ENCODE measurements at places on chromosomes 1 and 21.

DNA sequence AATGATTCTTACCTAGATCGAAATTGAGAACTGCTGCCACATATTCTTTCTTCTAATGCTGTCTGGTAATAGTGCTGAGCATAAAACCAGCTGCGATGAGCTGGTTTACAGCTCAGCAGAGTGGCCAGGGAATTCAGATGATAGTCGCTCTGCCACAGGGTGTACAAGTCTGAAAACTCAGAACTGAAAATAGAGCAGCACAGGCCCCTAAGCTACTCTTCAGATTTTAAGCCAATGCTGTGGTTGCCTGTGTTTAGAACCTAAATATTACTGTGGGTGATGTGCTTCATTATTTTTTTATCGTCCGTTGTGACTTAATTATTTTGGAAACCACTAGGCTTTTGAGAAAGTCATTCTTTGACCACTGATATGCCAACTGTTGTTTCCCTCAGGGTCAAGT is 152.0 kb downstream of the ADGRL4 start:
- DNase-seq: no peak

DNA sequence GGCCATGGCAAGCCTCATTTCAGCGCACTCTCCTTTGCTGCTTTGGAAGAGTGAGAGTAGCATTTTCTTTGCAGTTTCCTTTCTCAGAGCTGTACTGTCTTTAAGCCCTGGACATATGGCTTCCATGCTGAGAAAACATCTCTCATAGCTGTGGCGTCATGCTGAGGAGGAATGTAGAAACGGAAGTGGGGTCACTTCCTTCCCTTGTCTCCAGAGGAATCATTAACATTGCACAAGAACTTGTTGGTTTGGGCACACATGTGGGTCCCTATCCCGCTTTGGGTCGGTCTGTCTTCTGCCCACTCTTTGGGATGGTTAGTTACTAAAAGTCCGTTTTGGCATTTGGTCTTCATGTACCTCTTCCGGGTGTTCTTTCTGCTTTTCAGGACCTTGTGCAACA is 5.6 kb downstream of the MFN2 start:
- DNase-seq: no peak

DNA sequence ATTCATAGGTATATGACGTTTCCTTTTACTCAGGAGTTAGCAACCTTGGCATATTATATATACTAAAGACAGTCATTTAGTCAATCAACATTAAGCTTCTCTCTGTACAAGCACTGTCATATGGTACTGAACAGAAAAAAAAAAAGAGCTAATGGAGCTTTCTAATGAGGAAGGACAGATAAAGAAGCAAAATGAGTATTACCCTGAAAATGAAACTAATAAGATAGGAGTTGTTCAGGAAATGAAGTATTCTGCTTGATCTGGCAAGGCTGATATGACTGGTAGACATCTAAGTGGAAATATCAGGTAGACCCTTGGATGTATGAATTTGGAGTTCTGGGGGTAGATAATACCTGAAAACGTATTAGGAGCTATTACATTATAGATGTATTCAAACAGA is 4.3 kb upstream of the IKBKE start:
- DNase-seq: peak; percentile 32

DNA sequence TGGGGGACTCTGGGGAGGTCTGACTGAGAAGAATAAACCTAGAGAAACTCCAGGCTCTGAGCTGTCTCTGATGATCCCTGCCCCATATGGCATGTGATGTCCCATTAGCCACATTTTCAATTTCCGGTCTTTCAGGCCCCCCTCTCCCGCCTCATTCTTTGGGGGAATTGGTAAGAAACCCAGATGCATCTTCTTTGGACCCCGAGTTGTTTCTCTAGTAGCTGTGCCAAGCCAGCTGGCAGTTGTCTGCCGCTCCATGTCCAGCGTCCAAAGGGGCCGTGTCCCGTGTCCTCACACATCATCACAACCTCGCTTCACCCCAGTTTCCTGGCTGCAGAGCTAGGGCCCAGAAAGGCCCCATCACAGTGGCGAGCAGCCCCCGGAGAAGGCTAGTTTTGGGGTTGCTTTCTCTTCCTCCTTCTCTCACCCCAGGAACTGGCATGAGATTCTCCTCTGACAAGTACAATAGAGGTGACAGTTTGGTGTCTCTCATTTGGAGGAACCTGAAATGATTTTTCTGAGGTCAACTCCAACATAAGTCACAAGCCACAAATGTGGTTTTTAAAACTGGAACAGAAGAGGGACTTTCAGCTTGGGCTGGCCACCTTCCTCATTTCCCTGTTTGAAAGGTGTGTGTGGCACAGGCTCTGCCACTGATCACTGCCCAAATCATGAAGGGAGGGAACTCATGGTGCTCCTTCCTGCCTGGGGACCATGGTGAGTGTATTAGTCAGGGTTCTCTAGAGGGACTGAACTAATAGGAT is 6.4 kb upstream of the GPR157 start:
- no peak for DNase-seq

DNA sequence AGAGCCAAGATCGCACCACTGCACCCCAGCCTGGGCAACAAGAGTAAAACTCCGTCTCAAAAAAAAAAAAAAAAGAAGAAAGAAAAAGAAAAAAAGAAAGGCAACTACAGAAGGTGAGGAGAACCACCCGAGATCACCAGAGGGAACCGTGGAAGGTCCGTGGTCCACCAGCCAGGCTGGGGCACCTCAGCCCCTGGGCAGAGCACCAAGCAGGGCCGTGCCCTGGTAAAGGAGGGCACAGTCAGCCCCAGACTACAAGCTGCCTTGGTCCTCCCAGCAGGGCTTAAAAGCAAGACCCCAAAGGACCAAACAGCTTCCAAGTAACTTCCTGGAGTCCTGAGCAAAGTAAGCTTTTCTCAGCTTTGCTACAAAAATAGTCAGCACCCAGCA is 8.8 kb upstream of the SAMD11 start:
- DNase-seq: no peak

DNA sequence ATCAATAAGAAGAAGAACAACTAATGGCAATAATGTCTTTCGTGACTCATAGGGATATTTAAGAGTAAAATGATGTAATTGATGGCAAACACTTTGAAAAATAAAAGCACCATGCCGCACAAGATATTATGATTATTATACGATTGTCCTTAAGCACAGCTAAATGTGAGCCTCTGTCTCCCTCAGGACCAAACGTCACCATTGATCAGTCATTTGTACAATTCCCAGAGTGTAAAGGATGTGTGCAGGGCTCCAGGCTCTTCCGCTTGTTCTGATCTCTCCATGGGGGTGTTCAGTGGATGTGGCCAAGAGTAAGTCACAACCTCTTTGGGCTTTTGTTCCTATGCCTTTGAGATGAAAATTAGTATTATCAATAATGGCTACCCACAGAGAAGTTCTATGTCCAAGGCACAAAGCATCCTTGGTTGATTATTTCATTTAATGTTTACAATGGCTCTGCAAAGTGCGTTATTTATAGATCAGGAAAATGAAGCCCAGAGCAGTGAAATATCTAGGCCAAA is 17.7 kb upstream of the C1orf87 start:
- no peak for DNase-seq

- no peak for DNase-seq
Observed at GRCh38 chr1:43284546-43285110, 753 bp downstream of the C1orf210 start.

DNA sequence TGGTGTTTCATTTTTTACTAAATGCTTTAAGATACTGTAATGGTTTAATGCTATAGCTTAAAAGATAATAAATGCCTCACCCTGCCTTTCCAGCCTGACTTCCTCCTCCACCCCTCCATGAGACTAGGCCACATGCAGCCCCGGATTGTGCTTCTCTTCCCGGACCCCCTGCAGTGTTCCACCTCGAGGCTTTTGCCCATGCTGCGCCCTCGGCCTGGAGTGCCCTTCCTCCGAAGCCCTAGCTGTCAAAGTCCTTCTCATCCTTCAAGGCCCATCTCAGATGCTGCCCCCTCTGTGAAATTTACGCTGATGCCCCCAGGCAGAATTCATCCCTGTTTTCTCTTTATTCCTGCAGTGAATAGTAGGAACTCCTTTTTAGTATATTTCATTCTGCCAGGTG is 98.5 kb downstream of the ATP5PO start:
- no peak for DNase-seq

DNA sequence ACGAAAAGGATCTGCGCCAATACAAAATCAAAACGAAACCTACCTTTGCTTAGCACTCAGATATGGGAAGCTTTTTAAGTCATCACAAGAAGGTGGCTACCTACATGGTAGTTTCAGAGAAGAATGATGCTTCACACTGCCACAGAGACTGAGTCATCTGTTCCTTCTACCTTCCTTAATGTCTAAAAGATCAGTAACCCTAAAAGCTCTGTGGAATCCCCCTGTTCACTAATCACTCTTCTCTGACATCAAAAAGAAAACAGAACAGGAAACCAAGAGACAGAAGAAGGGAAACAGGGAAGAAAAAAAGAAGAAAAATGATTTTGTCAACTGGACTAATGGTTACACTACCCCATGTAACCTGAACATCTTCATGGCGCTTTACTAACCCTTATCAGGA is 177.2 kb downstream of the SMYD3 start:
- no peak for DNase-seq

- no peak for DNase-seq
Observed at GRCh38 chr1:111602302-111602701, 17.3 kb upstream of the RAP1A start.

DNA sequence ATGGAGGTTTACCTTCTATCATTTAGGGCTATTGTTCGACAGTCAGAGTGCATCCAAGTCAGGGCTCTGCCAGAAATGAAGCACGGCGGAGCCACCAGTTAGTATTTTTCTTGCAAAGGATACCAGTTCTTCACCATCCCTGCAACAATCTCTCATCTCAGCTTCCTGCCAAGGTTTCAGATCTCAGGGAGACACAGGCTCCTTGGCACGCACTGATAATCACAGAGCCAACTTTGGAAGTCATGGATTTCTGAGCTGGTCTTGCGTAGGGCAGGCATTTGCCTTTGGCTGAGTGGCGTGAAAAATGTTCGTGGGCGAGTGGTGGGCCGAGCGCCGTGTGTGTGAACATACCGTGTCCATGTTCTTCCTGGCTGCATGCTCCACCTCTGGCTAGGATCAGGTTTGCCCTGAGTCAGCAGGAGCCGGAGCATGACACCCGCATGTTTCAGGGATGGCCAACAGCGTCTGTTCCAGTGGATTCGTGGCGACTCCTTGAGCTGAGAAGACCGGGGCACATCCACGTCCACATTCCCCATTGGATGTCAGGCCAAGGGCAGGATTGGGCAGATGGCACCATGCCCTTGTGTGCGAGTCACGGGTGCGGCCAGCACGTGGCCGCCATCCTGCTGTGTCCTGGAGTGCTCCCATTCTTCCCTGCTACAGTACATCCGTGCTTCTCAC is 118.5 kb upstream of the C1orf174 start:
- DNase-seq: peak; percentile 9

- no peak for DNase-seq
Observed at GRCh38 chr1:208129487-208129886, 114.7 kb downstream of the PLXNA2 start.

GRCh38 chr1:217078078-217078690 is 355.0 kb upstream of the ESRRG start:
- no peak for DNase-seq

DNA sequence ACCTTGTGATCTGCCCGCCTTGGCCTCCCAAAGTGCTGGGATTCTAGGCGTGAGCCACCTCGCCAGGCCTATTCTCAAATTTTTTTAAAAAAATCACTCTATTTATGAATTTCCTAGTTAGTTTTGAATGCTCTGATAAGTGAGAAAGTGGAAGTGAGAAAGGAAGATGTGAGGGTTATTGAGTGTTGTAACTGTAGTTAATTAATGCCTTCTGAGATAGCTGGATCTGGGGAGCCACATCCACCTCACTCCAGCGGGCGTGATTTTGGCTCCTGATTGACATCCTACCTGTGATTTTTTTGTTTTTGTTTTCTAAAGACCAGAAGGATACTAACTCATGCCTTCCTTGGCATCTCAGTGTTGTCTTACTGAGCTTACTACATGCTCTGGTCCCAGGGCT is 65.6 kb downstream of the ST3GAL3 start:
- no peak for DNase-seq

GRCh38 chr1:179352236-179352635 is 13.5 kb upstream of the AXDND1 start:
- DNase-seq: no peak

GRCh38 chr21:37257967-37258877 is 8.9 kb downstream of the VPS26C start:
- DNase-seq: peak; percentile 94

DNA sequence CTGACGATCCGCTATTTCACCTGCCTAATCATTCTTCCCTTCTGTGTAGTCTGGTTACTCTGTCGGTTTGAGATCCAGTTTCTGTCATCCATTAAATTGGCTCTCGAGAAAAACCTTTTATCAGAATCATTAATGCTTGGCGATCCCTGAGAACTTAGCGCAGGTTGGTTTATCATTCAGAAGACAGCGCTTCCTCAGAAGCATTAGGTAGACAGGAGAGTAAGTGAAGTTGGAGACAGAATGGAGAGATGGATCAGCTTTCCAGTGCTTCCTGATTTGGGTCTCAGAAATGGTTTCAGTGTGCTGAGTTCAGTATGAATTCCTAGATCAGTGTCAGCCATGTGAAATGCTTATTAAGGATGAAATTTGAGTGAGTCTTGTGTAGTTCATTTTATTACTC is 1.3 kb downstream of the USP1 start:
- peak; percentile 27 for DNase-seq

DNA sequence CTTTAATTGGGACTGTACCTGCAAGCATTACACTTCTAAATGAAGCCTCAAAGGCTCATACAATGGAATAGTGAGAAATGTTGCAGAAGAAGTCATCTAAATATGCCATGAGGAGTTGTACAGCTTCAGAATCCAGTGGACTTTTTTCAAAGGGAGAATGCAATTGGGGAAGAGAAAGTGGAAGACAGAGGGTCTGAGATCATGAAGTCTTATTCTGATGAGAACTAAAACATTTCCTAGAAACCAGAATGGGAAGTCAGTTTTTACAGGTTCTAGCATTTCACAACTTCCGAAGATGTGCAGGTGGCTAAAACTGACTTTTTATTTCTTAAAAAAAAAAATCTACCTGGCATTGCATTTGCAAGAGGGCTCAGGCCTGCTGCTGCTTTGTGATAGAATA is 424.4 kb upstream of the RUNX1 start:
- no peak for DNase-seq

GRCh38 chr1:204503122-204503912 is 8.7 kb upstream of the PIK3C2B start:
- no peak for DNase-seq

DNA sequence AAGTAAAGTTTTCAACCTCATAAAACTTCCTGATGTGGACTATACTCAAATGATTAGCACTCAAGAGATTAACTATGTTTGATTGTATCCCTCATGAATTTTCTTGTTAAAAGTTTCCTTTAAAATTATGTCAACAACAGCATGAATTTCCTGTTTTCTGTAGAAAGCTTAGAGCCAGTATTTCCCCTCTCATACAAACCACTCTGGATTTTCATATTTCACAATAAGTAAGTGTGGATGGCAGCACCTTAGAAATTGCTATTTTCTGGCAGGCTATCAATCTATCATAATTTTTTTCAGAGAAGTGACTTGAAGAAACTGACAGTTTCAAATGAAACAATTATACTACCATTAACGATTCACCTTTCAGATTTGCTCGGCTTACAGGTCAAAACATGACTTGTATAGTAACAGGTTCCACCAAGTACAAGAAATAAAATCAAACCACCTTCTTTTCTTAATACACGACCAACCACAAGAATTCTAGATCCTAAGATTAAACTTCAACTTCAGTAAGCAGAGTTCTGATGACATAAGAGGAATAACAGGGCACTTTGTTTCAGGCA is 20.8 kb downstream of the ELK4 start:
- no peak for DNase-seq

Data from natural killer cell (primary cell).